Immature natural killer cell (primary cell): ENCODE measurements at places on chromosomes 16 and 17. TPM values are rescaled to one million over a fixed set of nuclear protein-coding genes. Genes with fewer than 3 reads are reported as not detected.

RRAD gene
- not detected for polyA plus RNA-seq

TNRC6C gene
- 4.8 TPM for polyA plus RNA-seq

IGFBP4 gene
- polyA plus RNA-seq: 41.7 TPM

CCDC200 gene
- not detected for polyA plus RNA-seq

TSNAXIP1 gene
- polyA plus RNA-seq: not detected

CCL23 gene
- 0.60 TPM for polyA plus RNA-seq

PABPN1L gene
- polyA plus RNA-seq: not detected

NFATC2IP gene
- polyA plus RNA-seq: 33.0 TPM

TOX3 gene
- polyA plus RNA-seq: not detected

MGAT5B gene
- polyA plus RNA-seq: not detected

KRT28 gene
- not detected for polyA plus RNA-seq

ZNF624 gene
- polyA plus RNA-seq: 0.68 TPM

CDH13 gene
- polyA plus RNA-seq: not detected

NACA2 gene
- not detected for polyA plus RNA-seq

SECTM1 gene
- 2.7 TPM for polyA plus RNA-seq

CD300E gene
- 0.79 TPM for polyA plus RNA-seq

CPNE7 gene
- polyA plus RNA-seq: not detected
